GM20000 (cell line): ENCODE measurements at places on chromosomes 13 and 19.

DNA sequence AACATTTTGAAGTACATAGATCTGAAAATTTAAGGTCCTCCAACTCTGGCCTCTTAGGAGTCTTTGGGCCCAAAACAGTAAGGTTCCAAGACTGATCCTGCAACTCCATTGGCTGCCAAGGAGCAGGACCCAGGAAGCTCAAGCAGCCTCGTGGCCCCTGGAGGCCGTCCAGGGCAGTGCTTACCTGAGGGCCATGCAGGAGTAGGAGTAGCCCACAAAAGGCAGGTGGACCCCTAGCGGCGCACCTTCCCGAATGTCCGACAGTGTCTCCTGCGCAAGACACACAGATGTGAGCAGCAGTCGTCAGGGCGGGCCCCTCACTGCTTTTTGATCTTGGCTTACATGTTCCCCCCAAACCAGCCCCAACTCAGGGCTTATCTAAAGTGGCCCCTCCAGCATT lies 5.7 kb upstream of the SIX5 start:
- DNase-seq, result no peak

DNA sequence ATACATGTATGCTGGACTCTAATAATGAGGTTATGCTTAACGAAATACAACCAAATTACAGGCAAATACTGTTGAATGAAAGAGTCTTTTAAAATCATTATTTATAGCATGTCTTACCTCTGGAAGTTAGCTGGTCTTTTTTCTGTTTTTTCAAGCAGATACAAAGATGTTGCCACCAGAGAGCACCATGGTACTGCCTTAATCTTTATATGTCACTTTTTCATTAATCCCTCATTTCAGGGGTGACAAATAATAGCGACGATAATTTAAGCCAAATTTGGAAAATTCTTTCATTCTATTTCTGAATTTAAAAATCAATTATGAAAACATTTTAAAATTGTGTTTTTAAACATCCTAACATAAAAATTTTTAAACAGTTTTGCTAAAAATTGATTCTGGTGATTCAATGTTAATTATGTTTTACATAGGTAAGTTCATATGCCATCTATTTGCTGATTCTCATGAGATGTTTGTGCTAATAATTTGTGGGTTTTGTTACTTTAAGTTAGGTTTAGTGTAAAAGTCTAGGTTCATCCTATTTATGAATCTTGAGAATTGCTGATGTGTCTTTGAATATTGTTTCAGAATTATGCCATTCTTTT lies 379.3 kb upstream of the SGCG start:
- no peak for DNase-seq

GRCh38 chr13:99859178-99860177 lies 112.1 kb downstream of the ZIC5 start:
- peak; percentile 17 for DNase-seq

- DNase-seq, result no peak
These were observed 31.7 kb downstream of the DNAJC15 start for GRCh38 chr13:43054803-43055802.

DNA sequence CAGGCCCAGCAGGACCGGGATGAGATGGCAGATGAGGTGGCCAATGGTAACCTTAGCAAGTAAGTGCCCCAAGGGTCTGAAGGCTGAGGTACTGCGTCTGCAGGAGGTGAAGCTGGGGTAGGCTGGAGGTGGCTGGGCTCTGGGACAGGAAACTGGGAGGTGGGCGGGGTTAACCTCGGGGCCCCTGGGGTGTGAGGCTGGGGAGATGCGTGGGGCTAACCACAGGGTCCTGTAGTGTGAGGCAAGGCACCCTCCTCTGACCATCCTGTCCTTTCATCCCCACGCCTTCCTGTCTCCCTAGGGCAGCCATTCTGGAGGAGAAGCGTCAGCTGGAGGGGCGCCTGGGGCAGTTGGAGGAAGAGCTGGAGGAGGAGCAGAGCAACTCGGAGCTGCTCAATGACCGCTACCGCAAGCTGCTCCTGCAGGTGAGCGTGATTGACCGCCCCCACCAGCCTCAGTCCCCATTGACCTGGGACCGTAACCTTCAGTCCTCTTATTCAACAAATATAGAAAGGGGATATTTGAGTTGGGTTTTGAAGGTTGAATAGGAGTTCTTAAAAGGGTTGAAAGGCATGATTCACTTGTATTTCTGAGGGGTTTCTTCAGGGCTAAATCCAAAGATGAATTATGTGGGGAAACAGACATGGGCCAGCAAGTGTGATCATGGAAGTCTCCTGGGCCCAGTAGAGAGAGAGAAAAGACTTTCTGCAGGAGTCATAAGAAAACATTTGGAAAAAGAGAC lies 35.7 kb downstream of the KCNC3 start:
- no peak for DNase-seq

DNA sequence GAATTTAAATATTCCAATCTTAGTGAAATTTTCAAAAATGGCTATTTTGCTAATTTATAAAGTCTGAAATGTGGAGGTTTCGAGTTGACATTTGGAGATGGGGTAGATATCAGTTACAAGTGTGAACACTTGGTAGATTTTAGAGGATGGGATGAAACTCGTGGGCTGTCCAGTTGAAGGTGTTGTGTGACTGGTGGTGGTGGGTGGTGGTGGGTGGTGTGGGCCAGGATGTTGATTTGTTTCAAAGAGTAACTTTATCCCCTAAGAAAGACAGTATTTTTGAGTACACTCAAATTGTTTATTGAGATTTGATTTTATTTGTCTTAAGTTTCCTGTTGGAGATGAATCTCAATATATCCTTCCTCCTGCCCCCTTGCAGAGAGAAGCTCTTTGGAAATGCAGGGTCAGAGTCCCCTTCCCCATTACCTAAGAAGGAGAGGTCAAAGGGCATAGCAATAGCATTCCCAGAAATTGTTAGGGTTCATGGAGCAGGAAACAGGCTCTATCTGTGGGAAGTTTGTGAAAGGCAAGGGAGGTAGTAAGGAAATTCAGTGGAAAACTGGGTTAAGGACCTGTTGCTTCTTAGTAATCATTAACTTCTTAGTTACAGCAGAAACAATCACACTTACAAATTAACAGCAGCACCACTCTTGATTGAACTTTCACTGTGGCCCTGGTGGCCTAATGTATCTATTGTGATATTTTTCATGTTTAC lies 133.6 kb upstream of the RNF113B start:
- DNase-seq, result no peak

GRCh38 chr19:38644719-38645118 lies 2.7 kb upstream of the ACTN4 start:
- no peak for DNase-seq

GRCh38 chr13:30418075-30418716 lies 4.1 kb upstream of the UBE2L5 start:
- no peak for DNase-seq

GRCh38 chr19:49106648-49107135 lies 7.5 kb upstream of the LIN7B start:
- DNase-seq, result peak; percentile 63

GRCh38 chr13:99740251-99740979 lies 231.2 kb downstream of the ZIC5 start:
- DNase-seq, result no peak

DNA sequence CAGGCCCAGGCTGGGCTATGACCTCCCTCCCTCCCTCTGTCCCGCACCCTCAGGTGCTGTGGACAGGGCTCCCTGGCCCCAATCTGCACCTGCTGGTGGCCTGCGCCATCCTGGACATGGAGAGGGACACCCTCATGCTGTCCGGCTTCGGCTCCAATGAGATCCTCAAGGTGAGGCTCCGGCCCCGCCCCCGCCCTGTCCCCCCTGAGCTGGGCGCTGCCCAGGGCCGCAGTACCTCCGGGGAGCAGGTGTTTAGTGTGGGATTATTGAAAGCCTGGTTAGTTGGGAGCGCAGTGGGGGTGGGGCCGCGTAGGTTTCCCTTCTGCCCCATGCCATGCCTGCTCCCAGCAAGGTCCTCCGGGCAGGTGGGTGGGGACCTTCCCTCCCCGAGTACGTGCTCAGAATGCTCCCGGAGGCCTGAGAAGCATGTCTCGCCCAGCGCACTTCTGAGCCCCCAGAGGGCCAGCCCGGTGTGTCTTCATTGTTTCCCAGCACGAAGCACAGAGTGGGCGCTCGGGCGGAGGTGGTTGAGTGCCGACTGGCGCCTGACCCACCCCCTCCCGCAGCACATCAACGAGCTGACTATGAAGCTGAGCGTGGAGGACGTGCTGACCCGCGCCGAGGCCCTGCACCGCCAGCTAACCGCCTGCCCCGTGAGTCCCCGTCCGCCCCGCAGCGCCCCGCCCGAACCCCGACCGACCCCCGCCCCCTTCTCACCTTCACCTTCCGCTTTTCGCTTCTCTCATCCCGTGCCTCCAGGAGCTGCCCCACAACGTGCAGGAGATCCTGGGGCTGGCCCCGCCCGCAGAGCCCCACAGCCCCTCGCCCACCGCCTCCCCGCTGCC lies 8.8 kb downstream of the IL4I1 start:
- DNase-seq, result no peak

- no peak for DNase-seq
These were observed 329.6 kb downstream of the PCDH20 start for GRCh38 chr13:61086087-61086486.

- DNase-seq, result no peak
These were observed 3.7 kb upstream of the TUBA3C start for GRCh38 chr13:19185086-19185864.

- DNase-seq, result no peak
These were observed 37.5 kb downstream of the RFC3 start for GRCh38 chr13:33855371-33855895.

DNA sequence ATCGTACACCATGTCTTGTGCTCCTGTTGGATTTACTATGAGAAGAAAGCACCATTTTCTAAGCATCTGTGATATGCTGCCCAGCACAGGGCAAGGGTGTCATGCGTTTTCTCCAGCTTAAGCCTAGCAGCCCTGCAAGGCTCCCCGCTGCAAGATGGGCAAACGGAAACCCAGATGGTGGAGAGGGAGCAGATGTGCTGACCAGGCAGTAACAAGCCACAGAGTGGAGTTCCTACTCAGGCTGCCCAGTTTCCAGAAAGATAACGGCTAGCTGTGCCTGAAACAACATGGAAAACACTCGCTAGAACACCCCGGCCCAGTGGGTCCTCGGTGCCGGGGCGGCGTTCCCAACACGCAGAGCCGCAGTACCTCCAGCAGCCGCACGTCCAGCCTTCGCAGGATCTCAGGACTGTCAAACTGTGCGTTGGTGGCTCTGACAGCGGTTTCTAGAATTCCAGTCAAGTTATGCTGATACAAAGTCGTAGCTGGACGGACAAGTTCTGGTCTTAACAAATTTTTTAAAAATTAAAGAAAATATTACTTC lies 68.4 kb downstream of the TUBGCP3 start:
- no peak for DNase-seq

- peak; percentile 53 for DNase-seq
These were observed 23.4 kb downstream of the GP6 start for GRCh38 chr19:55014714-55015113.

DNA sequence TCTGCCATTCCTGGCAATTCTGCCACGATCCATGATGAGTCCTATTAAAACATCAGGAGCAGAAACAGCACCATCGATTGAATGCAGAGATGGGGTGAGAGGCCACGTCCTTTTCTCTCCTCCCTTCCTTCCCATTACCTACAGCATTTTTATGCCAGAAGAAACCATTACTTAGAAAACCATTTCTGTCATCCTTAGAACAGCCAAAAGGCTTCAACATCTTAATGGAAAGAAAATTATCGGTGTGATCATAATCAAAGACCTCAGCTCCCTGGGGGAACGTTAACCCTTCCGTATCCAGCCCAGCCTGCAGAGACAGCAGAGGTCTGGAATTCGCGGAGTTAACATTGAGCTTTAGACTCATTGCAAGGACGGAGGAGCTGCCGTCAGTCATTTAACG lies 56.0 kb upstream of the SIAH3 start:
- no peak for DNase-seq

DNA sequence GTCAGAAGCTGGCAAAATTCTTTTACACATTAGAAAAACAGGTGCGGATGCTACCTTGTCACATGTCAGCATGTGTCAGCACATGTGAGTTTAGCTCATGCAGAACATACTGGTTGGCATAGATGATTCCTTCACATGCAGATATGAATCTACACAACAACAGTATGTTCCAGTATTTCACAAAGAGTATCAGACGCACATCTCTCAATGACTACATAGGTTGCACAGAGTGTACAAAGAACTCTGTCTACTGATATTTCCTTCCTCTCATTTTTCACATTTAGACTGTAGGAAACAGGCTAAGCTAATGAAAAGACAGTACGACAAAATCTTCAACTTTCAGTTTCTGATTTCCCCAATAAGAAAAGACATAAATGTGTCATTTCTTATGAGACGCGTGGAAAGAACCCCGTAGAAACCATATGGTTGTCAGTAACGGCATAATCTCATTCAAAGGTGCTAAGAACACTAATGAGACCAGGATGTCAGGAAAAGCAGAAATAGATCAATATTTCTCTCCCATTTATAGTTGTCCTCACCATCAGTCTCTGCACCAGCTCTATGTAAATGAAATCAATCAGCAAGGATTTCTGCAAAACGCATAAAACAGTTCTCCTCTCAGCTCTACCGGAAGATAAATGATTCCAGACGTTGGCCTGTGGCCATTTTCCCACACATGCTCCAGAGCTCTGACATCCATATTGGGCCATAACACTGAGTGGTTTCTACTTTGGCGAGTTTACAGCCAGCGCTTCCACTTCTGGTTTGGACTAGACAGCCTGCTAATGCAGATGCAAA lies 81.2 kb downstream of the STARD13 start:
- DNase-seq, result no peak

GRCh38 chr19:47573071-47574026 lies at the start of gene ZNF541:
TSS of gene ZNF541 (minus strand) at chr19:47573148. CDS start at chr19:47555856, 17,292 bp downstream.
- DNase-seq, result peak; percentile 70

- DNase-seq, result no peak
These were observed 1317.9 kb upstream of the SPRY2 start for GRCh38 chr13:81658598-81659370.

DNA sequence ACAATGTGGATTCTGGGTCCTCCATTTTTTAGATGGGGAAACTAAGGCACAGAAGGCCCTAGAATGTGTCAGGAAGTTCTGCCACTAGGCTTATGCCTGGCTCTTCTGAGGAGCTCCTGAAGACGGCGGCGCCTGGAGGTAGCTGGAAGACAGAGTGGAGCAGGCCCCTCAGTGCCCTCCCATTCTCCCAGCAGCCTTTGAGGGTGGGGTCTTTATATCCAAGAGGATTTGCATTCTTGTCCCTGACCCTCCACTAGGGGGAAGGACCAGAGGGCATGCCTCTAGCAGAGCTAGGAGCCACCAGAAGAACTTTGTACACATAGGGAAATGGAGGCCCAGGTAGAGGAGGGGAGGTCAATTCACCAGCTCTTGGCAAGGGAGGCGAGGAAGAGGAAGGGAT lies 9.4 kb downstream of the CELF5 start:
- no peak for DNase-seq
